ENCODE measurements at places on chromosomes 5 and 9.

GRCh38 chr9:34114436-34114835 is 12.1 kb downstream of the DCAF12 start:
- no peak for DNase-seq

GRCh38 chr5:103391659-103392058 is 133.1 kb downstream of the MACIR start:
- DNase-seq, result no peak

GRCh38 chr5:109837231-109837861 is 147.6 kb downstream of the MAN2A1 start:
- no peak for DNase-seq

DNA sequence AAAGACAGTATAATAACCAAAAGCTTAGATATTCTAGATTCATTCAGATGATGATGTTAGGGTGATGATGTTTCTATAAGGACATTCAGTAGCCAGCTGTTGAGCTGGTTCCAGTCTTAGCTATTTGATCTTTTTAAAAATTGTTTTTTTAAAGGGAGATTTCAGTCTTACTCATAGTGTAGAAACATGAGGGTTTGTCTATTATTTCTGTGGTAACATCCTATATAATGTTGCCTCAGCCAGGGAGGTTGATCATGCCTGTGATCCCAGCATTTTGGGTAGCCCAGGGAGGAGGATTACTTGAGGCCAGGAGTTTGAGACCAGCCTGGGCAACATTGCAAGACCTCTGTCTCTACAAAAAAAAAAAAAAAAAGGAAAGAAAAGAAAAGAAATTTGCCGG is 167.8 kb downstream of the DOCK2 start:
- no peak for DNase-seq

DNA sequence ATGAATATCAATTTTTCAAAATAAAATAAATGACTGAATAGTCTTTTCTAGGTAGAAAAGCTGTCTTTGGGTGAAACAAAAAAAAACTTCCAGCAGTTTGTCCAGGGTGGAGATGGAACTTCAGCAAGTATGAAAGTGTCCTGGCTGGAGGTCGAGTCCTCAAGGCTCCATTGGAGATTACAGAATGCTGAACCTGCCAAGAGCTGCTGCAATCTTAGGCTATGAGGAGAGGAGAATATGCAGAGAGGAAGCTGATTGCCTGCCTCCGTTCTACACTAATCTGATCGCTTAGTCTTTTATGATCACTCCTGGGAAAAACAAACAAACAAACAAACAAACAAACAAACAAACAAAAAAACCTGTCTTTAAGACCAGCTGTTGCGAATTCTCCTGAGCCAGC is 50.6 kb downstream of the NREP start:
- DNase-seq, result no peak

DNA sequence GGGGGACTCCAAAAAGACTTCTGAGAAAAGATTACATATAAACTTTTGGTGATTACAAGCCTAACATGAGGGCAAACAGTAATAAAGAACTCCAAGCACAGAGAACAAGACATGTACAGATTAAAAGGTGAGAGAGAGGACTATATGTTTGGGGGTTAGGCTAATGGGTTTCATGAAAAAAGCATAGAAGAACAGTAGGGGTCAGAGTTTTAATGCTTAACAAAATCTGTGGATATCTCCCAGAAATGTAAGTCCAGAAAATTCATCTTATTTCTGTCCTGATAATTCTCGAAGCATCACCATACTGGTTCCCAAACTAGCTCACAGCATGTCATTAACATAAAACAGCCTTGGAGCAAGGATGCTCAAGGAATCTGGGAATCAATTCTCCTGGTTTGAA is 137.2 kb downstream of the ARRDC3 start:
- DNase-seq, result no peak

DNA sequence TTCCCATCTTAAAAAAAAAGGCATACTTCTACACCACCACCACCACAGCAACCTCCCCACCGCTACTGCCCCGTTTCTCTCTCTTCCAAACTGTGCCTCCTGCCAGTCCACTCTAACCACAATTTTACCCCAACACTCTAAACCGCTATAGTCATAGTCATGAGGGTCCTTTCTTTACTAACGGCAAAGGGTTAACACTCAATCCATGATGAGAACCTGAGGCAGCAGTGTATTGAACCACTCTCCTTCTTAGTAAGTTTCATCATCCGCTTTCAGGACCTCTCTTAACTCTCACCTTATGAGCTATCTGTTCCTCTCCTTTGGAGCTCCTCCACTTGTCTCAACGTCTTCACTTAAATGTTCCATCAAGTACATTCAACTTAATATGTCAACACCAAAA is 34.0 kb downstream of the IDNK start:
- DNase-seq, result no peak

- no peak for DNase-seq
These were observed 93.5 kb upstream of the SMIM23 start for GRCh38 chr5:171692107-171692506.

DNA sequence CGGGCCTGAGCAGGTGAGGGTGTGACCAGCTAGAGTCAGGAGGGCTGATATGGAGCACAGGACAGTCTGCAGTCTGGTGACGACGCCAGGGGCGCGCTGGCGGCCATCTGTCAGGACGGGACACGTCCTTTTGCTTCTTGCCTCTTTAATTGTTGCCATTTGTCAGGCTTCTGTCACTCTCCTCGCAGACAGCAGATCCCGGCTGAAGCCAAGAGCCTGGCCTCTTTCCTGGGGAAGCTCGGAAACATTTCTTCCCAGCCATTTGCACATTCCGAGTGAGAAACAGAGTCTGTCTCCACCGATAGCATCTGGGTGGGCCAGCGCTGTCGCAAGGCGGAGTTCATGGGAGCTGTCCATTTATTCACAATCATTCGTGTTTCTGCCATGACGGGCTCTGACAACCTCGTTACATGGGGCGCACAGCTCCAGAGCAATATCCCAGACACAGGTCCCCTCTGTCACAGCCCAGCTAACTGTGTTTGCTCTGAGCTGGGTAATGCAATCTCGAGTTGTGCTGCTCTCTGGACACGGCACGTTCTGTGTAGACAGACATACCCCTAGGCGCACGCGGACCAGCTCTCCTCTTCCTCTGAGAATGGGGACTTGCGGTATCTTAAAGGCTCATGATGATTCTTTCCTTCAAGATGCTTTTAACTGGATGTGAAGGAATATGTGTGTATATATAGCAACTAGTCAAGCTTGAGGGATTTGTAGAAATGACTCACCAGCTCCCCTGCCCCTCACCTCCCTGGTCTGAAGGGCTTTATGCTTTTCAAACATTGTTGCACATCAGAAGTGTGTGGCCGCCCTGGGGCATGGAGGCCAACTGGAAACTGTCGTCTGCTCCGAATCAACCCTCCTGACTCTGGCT is 105.3 kb upstream of the FCN2 start:
- no peak for DNase-seq

- no peak for DNase-seq
These were observed 9.3 kb upstream of the ADRA1B start for GRCh38 chr5:159906943-159907342.
